ENCODE measurements at places on chromosomes 7 and 10.

DNA sequence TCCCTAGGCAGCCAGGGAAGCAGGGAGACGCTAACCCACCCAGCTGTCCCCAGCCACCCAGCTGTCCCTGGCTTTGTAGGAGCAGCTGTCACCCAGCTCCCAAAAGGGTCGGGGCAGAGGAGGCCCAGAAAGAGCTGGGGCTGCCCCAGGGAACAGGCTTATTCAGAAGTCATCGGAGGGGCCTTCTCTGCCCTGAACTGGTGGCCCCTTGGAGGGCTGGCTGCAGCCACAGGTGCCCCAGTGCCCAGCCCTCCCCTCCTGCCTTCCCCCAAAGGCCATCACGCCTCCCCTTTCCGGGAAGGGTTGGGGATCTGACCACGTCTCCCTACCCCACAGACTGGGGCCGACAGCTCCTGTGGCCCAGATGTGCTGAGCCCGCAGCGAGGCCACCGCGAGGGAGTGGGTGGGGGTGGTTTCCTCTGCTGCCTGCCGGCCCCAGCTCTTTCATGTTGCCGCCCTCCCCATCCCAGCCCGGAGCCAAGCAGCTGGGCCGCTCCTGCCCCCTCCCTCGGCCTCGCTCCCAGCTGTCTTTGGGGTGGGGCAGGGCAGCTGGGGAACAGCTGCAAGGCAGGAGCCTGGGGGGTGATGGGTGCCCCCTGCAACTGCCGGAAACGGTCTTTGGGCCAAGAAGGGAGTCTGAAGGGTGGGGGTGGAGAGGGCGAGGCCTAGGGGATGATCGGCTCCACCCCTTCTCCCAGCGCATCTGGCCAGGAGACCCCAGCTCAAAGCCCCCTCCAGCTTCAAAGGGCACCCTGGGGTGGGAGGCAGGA is 16.8 kb downstream of the TRIM8 start:
- DNase-seq = no peak

GRCh38 chr7:99772565-99772964 is 11.4 kb downstream of the CYP3A4 start:
- DNase-seq = no peak

DNA sequence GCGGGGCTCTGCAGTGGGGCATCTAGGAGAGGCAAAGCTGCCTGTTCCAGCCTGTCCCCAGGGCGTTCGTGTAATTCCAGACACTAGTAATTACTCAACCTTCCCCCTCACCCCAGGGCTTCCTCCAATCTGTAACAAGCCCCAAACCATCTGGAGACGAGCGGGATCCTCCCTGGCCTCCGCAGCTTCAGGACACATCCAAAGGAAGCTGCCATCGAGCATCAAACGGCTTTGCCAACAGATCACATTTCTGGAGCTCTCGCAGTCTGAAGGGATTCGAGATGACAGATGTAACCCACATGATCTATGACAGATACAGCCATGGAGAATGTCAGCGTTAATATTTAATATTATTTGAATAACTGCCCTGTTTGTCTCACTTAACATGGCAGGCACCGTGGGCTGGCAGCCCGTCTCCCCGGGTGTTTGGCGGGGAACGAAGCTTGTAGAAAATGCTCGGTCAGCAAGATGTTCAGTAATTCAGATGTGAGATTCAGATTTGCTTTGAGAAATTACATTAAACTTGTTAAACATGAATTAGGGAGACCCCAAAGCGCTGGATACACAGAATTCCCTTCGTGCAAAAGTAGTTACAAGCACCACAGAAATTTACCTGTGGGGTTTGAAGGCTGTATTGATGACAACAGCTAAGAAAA is 108.5 kb upstream of the C7orf33 start:
- DNase-seq = no peak

- DNase-seq = no peak
Observed at GRCh38 chr7:104552102-104552501, 223.7 kb downstream of the LHFPL3 start.

DNA sequence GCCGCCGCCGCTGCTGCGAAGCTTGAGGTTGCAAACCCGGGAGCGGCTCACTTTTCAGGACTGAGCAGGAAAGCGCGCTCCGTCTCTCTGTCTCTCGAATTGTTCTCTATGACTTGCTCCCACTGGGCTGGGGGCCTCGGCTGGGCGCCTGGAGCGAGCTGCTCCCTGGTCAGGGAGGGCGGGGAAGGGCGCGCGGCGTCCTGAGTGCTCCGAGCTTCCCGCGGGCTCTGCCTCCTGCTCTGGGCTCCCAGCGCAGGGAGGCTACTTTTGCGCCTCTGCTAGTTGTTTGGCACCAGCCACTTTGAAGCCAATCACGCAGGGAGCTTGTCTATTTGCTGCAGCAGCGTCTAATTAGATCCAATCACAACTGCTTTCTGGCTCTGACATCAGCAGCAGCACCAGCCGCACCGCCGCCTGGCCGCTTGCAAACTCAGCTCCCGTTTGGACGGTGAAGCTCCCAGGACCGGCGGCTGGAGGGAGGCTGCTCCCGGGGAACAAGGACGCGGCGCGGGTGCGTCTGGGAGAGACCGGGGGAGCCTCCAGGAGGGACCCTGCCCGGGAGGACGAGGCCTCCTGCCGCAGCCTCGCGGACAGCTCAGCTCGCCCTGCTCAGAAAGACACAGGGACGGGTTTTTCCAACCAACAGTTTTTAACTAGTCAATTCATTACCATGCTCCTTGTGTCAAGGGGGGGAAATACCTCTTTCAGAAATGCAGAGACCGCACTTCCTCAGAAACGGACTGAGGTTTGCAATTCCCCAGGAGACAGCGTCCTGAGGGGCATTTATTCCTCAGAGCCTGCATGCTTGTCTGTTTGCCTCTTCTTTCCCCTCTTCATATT is at the start of gene ADARB2:
Gene ADARB2, minus strand, starts transcription at position 304 of the 840 bp plus-strand sequence.
- no peak for DNase-seq

DNA sequence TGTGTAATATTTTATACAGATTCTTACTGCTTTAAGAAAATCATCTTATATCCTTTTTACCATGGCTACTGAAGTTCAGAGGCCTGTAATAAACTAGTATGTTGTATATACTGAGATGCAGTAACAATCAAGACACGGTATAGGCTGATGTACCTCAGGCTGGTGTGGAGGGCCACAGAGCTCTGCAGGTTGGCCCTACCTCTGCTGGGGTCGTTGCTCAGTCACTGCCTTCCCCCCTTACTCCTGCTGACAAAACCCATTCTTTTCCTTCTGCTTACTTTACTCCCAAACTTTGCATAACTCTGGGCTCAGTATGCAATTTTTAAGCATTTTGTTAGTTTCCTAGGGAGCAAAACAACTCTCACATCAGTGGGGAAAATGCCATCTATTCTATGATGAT is 200.1 kb upstream of the FOXP2 start:
- no peak for DNase-seq

GRCh38 chr10:42596196-42596595 is 42.2 kb downstream of the ZNF33B start:
- no peak for DNase-seq

DNA sequence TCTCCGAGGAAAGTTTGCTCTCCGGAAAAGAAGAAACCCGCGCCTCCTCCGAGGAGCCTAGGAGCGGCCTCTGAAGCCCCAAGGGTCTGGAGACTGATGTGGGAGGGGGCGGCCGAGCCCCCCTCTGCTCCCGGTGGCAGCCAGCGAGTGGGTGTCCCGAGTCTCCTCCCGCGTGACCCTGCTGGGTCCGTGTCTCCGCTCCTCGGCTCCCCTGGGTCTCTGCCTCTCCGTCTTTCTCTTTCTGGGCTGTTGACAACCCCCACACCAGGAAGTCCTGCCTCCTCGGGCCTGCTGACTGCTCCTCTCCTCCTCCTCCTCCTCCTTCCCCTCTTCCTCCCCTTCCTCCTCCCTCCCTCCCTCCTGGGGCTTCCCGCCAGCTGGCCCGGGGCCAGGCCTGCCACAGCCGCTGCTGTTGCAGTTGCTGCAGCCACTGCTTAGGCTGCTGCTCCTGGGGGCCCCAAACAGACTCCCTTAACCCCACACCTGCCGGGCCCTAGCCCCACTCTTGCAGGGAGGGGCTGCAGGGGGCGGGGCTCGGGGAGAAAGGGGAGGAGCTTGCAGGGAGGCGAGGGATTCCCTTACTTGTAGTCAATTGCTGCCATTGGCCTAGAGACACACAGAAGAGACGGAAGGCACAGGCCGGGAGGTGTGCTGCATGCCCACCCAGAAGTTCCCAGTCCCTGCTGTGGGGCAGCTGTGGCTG is at the start of gene TSC22D4:
Gene TSC22D4, minus strand, starts transcription at position 257 of the 703 bp plus-strand sequence. CDS start 1,176 bp downstream, outside the sequence.
- peak; percentile 72 for DNase-seq

DNA sequence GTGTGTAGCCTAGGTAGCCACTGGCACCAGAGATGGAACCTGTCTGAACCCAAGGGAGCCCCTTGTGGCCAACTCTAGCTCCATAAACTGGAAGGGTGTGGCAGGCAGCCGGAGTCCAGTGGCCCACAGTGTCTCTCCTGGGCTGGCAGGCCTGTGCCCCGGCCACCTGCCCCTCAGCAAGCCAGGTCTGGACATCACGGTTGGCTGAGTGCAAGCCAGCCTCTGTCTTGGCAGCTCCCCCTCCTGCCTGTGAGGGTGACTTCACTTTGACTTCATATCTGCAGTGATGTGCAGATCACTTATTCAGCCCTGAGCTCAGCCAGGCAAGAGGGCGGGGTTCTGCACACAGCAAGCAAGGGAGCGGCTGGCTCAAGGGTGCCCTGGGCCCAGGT is 1.3 kb upstream of the RET start:
- no peak for DNase-seq

DNA sequence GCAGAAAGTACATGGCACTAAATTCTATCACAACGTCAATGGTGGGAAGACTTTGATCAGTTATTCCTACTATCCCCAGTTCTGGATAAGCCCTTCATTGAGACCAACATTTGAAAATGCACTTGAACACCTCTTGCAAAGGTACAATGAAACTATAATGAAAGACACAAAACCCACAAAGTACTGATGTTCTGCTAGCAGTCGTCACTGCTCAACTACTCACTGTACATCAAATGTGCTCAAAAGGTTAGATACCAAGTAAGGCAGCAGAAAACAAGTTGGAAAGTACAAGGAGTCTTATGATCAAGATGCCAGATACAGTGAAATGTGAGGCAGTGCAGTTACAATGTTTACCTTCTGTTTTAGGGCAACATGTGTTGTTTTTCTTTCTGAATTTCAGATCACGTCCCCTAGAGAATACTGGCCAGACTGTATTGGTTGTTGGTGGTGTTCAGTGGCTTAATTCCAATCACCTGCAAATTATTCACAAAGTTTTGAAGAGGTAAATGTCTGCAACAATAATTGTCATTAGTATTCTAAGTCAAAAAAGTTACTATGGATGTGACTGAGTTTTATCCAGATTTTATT is 62.4 kb upstream of the WNT16 start:
- no peak for DNase-seq

DNA sequence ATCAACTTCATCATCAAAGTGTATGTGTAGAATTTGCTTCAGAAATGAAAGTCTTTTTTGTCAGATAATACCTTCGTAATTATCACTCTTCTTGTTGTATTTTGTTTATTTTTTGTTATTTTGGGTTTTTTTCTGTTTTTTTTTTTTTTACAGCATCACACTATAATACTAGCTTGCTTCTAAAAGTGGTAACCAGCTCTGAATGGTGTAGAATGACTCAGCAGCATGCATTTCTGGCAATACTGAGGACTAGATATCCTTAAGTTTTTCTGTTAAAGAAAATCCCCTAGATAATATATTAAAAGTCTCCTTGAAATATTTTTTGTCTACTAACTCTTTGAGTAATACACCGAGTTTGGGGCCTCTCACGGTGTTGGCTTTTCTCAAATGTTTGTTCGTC is 109.1 kb downstream of the LMBR1 start:
- no peak for DNase-seq

GRCh38 chr10:114021154-114021553 is 22.5 kb upstream of the ADRB1 start:
- DNase-seq = no peak

DNA sequence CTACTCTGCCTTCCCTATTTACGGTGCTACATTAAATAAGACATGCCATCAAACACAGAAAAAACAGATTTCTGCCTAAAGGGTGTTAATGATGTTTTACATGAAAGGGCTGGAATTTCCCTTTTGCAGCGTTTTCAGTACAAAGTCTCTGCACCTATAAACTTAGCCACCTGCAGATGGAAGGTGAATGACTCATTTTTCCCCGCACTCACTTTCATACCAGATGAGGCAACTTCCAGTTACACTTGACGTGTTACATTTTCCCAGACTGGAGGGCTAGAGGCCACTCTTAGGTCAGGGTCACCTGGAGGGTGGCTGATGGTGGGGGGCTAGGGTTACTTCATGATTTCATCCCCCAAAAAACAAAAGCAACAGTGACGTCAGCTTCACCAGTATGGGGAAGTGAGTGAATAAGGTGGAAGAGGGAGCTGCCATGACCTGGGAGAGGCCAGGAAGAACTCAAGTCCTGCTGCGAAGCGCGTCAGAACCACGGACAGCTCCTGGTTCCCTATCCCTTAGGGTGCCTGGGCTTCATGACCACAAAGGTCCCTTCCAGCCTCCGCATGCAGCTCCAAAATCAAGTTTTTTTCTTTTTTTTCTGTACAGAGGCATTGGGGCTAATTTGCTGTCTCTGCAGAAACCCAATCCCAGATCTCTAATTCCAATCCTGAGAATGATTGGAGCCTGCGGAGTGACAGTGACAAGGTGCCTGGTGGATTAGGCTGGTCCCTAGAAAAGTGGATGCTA is 94.0 kb downstream of the ADARB2 start:
- no peak for DNase-seq

- DNase-seq = no peak
Observed at GRCh38 chr7:94940241-94940640, 32.8 kb downstream of the PPP1R9A start.

DNA sequence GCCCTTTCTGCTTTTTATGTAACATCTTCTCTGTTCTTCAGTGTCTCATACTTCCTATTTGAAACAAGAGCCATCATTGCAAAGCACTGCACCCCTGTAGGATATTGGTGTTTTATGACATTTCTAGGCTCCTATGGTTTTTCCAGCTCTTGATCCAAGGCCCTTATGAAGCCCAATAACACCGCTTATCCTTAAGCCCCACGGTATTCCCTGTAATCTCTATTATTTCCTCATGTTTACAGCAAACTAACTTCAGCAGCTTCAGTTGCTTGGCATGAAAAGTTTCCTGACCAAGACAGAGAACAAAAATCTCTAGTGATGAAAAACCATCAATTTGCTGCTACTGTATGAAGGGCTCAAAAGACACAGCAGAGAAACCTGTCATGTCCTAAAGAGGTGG is 34.1 kb upstream of the TES start:
- no peak for DNase-seq

DNA sequence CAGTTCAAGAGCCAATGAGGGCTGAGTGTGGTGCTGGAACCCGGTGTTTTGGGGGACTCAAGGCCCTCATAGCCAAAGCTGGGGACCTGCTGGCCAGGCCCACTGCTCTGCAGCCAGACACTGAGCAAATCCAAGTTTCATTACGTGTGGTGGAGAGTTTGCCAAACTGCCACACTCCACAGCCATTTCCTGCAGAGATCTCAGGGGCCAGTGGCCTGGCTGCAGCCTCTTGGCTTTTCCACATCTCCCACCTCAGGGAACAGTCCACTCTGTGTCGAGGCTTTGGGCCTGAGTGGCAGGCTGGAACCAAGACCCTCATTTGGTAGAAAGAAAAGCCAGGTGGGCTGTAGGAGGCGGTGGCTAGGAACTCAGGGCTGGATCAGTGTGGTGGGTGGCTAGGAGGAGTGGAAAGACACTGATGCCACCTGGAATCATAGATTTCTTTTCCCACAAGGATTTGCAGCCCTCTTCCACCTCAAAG is 3.2 kb downstream of the HOXA11 start:
- DNase-seq = no peak

Data from epithelial cell of prostate (primary cell).